Amniotic epithelial cell (primary cell): ENCODE measurements at places on chromosomes 3 and 15.

DNA sequence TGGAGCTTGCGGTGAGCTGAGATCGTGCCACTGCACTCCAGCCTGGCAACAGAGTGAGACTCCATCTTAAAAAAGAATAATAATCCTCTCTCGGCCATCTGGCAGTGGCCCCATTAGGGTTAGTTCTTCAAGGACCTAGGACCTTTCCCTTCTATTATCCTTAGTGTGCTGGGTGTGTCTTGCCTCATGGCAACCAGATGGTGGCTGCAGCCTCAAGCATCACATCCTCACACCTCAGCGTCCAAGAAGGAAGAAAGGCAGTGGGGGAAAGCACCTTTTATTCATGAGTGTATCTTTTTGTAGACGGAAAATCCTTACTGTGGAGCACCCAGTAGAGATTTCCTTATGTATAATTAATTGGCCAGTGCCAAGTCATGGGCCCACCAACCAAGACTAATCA is 42.7 kb upstream of the TFRC start:
- no peak for DNase-seq

GRCh38 chr15:78041946-78042345 is 35.6 kb downstream of the TBC1D2B start:
- DNase-seq, result no peak

GRCh38 chr3:85626662-85627061 is 667.9 kb downstream of the CADM2 start:
- DNase-seq, result no peak

DNA sequence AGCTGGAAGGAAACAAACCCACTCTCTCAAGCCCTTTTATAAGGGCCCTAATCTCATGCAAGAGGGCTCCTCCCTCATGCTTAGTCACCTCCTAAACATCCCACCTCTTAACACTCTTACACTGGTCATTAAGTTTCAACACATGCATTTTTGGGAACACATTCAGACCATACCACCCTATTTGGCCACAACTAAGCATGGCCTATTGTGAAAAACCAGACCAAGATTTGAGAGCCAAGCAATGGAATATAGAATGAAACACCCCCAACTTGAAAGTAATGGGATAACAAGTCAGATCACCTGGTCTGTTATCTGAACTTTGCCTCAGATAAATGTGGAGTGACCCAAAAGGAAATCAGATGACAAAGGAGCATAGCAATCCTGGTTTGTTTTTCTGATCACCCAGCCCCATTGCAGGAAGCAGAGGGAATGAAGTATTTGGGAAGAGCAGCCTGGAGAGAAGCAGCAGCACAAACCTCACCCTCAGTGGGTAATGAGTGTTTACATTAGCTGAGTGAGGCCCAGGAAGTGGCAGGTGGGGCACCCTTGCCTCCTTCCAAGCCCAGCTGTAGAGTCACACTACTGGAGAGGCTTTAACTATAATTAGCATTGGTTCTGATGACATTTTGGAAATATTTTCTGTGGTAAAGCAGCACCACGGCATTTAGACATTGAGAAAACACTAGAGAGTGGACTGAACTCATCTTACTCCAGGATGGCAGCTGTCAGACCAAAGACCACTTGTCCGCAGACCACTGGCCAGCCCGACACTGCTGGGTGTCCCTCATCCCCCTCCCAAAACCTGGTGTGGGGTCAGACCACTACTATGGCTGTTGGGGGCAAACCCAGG is 48.8 kb upstream of the PRTG start:
- DNase-seq, result peak; percentile 88

- peak; percentile 82 for DNase-seq
Measured at GRCh38 chr3:108001457-108001856, 89.4 kb downstream of the CD47 start.

GRCh38 chr15:73936588-73937290 is 10.5 kb downstream of the LOXL1 start:
- DNase-seq, result no peak
